ENCODE measurements at places on chromosomes 4 and X.

DNA sequence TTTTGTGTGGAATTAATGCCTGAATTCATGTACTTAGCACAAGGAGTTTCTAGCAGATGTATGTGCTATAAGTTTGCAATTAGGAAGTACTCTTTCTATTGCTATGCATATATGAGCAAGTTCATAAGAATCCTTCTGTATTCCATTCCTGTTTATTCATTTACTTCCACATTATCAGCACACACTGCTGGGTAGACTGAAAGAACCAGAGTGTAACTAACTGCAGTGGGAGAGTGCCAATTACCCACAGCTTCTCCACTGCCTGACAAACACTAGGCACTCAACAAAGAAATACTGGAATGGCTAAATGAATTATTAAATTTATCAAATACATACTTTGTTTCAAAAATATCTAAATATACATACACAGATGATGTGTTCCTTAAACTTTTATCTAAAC, 219.6 kb downstream of the CAMK2D start:
- DNase-seq, result no peak

DNA sequence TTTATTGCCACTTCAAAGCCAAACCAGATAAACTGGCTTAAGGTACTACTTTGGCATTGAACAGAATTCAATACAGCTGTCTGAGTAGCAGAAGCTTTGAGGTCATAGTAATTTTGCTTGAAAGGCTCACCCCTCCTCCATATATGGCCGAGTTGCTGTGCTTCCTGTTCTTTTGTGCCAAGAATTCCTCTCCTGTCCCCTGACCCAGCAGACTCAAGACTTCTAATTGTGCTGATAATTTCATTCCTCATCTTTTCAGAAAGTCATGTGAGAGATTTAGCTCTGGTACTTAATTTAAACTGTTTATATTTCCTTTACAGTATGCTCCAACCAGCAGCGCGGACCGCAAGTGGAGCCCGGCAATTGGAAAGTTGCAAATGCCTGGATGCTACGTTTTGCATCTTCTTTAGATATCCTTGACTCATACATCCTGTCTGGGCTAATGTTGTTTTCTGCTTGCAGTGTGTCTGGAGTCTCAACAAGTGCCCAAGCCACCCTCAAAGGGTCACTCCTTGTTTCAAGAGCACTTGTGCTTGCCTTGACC, 373.4 kb downstream of the PDGFC start:
- no peak for DNase-seq

- DNase-seq, result no peak
Measured at GRCh38 chr4:157221426-157221894, 932 bp downstream of the GRIA2 start.

DNA sequence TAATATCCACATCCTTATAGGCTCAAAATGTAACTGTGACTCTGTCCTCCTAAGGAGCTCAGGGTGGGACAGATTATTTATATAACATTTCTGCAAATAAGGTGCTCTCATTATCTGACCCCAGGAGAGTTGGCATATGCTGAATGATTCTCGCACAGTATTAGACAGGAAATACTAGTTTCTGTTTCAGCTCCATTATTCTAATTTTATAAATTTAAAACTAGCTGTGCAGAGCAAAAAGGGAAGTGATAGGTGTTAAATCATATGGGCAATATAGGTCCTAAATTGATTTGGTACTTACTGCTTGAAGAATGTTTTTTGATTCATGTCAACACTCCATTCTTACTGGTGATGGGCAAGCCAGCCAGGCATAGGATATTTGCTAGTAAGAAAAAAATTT, 141.5 kb downstream of the GLRA2 start:
- DNase-seq, result no peak

- no peak for DNase-seq
Measured at GRCh38 chr4:107691378-107691777, 28.7 kb downstream of the PAPSS1 start.

GRCh38 chrX:42988700-42989099, 210.7 kb upstream of the PPP1R2C start:
- no peak for DNase-seq

DNA sequence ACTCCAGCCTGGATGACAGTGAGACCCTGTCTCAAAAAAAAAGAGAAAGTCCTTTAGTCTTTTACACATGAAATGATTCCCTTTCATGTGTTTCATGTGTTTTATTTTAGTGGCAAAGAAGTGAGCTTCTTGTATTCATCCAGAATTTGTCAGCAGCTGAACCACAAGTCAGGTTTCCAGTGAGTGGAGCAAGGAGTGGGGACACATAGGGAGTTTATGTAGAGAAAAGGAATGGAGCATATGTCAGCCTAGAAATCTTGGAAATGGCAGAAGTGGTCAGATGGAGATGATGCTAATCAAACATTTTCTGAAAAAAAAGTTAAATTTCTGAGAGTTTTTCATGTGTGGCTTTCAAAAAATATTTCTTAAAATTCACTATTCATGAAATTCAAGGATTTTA, 383.0 kb upstream of the GATB start:
- no peak for DNase-seq

- DNase-seq, result no peak
Measured at GRCh38 chr4:111649308-111649707, 495.9 kb upstream of the FAM241A start.

GRCh38 chr4:173461170-173461569, 62.3 kb upstream of the SCRG1 start:
- no peak for DNase-seq

DNA sequence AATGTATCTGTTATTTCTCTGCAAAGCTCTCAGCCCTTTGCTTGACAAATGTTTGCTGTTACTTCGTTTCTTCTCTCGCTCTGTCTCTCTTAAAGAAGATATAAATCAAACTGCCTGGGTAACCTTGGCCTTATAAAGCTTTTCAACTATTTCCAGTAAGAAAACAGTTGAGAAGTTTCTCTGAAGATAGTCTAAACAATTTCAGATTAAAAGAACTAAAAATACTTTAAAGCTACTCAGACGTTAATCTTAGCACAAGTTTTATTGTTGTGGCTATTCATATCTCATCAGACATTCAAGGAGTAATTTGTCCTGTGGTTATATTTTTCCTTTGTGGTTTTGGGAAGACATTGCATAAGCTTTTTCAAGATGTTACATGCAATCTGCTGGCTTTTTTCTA, 22.6 kb downstream of the HOPX start:
- DNase-seq, result no peak

GRCh38 chr4:173333658-173334084, 487 bp downstream of the HMGB2 start:
- DNase-seq, result no peak

DNA sequence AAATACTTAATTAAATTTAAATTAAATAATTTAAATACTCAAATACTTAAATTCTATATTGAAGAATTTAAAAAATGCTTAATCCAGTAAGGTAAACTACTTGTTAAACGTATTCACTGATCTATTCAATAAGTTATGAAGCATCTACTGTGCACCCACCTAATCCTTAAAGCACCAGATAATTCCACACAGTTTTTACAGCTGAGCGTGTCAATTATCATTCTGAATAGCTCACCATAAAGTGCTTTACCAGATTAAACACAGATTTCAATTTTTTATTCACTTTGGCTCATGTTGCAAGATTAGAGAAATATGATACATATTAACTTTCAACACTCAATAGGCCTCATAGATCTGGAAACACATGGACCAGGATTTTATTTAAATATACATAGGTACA, 79.2 kb upstream of the DDIT4L start:
- no peak for DNase-seq

DNA sequence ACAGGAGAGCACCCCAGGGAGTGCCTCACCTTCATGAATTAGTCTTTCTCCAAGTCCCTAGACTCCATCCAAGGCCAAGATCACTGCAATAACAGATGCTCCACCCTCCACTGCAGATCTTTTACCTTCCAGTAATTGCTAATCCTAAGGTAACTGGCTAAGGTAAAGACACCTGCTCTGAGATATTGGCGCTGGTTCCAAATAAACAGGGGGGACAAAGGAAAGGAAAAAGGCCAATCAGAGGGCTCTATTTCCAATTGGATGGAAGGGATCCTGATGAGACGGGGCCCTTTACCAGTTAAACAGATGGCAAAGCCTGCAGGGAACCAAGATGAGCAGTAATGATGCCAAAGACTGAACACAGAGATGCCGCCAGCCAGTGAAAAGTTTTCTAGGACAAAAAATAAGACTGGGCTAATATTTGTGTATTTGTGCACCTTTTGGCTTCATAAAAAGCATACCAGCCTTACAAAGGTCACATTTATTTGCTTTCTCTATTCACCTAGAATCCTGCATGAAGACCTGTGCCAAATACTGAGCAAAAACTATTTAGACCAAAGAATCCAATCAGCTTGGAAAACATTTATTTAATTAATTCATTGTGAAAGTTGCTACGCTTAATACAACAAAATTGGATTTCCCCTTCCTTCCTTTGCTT, 148.5 kb downstream of the PPP3CA start:
- no peak for DNase-seq

DNA sequence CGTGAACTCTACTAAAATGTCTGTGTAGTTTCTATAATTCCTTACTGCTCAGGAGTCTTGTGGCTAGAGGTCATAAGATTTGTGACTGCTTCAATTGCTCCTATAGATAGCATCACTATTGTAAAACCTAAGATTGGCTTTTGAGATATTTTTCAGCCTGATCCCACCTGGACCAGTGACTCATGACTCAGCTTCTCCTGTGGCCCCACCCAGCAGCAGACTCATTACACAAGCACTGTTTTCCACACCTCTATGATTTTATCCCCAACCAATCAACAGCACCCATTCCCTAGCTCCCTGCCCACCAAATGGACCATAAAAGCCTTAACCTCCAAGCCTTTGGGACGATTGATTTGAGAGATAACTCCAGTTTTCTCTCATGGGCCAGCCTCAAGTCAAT, 1157.0 kb upstream of the INTU start:
- no peak for DNase-seq

- DNase-seq, result no peak
Measured at GRCh38 chrX:119948381-119948780, 4.8 kb upstream of the NKAP start.

GRCh38 chrX:30931920-30932319, 42.9 kb upstream of the TAB3 start:
- DNase-seq, result no peak

GRCh38 chr4:1658146-1658545, 26.0 kb downstream of the FAM53A start:
- DNase-seq, result no peak

- no peak for DNase-seq
Measured at GRCh38 chr4:139912445-139912844, 241.5 kb downstream of the MAML3 start.

- no peak for DNase-seq
Measured at GRCh38 chrX:103488332-103488731, 31.0 kb downstream of the RAB40A start.

- no peak for DNase-seq
Measured at GRCh38 chr4:185035284-185035683, 17.0 kb downstream of the HELT start.

- no peak for DNase-seq
Measured at GRCh38 chrX:70301716-70302115, 11.8 kb downstream of the KIF4A start.

GRCh38 chrX:12954981-12955380, 19.9 kb upstream of the TMSB4X start:
- DNase-seq, result no peak

DNA sequence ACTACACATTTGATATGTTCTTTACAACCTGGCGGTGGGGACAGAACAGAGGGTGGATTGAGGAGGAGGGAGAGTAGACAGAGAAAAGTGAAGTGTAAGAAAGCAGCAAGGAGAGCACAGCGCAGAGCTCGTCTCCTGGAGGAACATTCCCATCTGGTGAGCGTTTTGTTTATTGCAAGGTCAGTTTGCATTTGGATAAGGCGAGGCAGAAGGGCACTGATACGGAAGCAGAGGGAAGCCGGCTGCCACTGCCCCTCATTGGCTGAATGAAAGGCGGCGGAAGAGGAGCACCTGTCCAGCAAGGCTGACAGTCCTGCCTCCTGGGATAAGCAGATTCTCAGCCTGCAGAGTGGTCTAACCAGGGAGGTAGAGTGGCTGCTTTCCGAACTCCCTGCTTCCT, 83.2 kb downstream of the GPR143 start:
- DNase-seq, result no peak

DNA sequence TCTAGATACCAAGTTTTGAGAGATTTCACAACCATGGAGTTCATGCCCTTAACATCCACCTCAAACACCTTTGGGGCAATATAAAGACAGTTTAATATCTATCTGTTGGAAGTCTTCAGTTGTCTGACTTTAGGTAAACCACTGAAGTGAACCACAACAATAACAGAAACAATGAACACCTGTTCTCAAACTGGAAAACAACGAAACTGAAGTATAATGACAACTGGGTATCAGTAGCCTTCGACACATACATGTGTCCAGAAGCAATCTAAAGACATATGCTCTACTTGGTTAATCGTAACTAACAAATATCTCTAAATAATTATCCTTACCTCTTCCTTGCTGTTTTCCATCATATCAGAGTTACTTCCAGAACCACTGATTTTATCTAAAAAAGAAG, 87.8 kb downstream of the ATRX start:
- DNase-seq, result no peak

GRCh38 chr4:82866706-82867385, 24.1 kb downstream of the SEC31A start:
- DNase-seq, result no peak

DNA sequence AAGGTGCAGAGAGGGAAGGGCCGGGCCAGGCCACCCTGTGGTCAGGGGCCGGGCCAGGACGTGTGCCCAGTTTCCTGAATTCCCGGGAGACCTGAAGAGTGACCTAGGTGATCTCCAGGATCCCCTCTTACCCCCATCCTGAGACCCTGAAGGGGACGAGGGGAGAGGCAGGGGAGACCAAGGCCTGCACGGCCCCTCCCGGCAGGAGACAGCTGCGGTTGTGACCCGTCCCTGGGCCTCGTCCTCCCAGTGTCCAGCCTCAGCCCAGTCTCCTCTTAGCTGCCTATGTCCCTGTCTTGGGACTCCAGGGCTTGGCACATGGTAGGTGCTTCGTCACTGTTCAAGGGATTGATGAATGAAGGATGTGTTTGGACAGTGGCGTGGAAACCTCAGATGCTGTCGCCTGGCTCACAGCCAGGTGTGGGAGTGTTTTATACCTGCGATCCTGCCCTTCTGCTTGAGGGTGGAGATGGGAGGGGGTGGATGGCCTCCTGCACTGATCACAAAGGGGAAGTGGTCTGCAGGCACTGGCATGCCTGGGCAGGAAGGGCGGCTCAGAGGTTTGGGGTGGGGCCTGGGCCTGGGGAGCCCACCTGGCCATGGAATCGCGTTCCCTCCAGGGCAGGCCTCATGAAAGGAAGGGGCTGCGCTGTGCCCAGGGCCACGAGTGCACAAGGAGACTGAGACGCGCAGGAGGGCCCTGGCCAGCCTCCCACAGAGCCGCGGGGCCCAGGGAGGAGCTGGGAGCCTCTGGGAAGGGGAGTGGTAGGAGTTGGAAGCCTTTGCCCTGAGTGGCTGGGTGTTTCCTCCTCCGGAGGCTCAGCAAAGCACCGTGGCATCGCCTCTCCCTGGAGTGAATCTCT, 6.9 kb downstream of the SH3TC1 start:
- DNase-seq, result no peak

DNA sequence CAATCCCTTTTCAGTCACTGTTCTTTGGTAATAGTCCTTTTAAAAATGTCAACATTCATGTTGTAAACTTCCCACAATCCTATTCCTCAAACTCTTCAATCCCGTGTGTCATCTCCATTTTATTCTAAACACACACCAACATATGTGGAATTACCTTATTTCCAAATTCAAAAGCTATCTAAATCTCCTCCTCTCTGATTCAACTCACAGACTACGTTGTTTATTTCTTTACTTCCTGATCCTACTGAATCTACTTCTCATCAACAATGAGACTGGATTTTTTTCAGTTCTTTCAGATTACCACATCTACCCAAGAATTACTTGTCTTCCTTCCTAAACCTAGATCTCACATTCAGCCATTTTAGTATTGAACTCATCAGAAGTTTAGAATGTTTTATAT, 188.2 kb downstream of the GABRB1 start:
- DNase-seq, result no peak

- DNase-seq, result peak; percentile 38
Measured at GRCh38 chrX:68732906-68733493, 85.5 kb downstream of the STARD8 start.

All from stimulated activated CD4-positive, alpha-beta T cell treated with anti-CD3 and anti-CD28 coated beads, Interleukin-1b, Interleukin-23, amount 100 ng/mL, for 1 hour (primary cell).